ENCODE measurements at places on chromosomes 13 and 19.

DNA sequence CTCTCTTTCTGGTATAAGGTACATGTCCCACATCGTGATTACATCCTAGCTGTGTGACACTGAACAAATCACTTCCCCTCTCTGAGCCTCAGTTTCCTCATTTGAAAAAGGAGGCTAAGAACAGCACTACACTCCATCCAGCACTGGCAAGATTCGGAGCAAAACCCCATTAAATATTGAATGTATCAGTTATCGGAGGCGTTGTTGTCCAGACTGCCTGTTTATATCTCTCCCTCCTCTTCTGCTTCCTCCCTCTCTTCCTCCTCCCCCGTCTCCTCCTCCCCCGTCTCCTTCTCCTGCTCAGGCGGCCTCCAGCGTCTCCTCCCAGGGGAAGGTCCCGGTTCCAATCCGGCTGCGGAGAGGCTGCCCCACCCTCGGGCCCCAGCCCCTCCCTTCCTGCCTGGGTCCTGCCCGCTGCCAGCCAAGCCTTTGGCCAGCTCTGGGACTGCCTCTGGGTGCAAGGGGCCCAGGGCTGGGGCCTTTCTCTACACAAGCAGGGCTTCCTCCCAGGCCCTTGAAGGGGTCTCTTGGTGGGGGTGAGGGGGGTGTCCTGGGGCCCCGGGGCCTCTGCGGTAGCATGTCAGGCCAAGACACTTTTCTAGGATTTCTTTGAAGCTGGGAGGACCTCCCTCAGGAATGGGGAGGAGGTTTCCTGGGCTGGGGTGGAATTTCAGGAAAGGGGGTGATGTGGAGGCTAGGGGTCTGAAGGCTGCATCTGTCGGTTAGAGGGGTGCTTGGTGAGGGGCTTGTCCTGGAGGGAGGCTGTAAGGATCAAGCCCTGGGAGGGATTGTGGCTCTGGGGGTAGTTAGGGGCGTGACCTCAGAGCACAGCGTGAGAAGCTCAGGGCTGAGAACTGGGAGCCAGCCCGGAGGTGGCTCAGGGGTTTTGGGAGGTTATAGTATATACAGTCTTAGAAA is 1.9 kb downstream of the RRAS start:
- DNase-seq = no peak

DNA sequence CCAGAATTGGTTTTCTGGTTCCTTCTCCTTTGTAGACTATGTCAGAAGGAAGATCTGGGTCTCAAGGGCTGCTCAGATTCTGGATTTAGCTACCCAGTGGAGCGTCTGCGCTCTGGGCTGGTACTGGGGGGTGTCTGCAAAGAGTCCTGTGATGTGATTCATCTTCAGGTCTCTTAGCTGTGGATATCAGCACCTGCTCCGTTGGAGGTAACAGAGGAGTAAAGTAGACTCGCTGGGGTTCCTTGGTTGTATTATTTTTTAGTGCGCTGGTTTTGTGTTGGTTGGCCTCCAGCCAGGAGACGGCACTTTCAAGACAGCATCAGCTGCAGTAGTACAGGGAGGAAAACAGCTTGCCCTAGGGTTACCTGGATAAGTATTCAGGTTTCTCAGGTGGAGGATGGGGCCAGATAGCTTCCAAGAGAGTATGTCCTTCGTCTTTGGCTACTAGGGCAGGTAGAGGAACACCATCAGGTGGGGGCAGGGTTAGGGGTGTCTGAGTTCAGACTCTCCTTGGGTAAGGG is 10.4 kb upstream of the KLK15 start:
- DNase-seq = no peak

DNA sequence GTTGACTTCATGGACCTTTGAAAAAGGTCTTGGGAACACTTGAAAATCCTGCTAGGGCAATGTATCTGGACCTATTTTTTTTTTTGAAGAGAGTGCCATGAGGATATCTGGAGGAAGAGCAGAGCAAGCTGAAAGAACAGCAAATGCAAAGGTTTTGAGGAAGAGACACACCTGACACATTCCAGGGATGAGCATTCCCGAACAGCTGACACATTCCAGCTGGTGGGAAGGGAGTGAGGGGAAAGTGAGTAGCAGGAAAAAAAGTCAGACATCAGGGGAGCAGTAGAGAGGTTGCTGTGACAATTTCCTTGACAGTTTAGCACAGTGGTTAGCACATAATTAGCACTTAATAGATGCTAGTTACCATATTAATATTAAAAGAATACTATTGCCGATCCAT is 14.7 kb downstream of the DGKH start:
- no peak for DNase-seq

- no peak for DNase-seq
Measured at GRCh38 chr19:31402529-31403316, 53.5 kb upstream of the TSHZ3 start.

DNA sequence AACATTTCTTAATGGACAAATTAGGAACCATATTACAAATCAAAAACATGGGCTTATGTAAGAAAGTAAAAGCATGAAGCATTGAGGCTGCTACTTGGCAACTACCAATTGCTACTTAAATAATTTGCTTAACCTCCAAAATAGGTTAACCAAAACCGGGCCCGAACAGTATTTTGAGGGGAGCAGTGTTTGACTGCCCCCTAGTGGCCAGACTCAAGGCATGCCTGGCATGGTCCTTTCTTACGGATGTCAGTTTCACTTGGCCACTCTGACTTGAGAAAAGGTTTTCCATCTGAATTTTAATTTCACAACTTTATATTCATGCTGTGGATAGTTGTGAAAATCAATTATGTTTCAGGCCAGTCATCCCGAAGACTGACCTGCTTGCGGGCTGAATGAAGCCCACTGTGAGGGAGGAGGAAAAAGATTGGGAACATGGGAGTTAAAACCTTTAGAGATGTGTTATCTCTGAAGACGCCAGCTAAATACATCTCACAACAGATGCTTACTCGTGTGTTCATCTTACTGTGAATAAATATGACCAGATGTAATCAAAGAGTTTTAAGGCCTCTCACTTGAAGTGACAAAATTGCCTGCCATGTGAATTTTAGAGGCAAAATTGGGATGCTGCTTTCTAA is 2.9 kb downstream of the RXFP2 start:
- DNase-seq = peak; percentile 26

GRCh38 chr19:610801-611480 is 21.3 kb downstream of the HCN2 start:
- no peak for DNase-seq

GRCh38 chr19:9937001-9937411 is 691 bp upstream of the OLFM2 start:
- DNase-seq = no peak

GRCh38 chr19:56116606-56117005 is 4.5 kb downstream of the ZNF787 start:
- no peak for DNase-seq

- no peak for DNase-seq
Measured at GRCh38 chr13:100594731-100595130, 6.1 kb upstream of the GGACT start.

GRCh38 chr13:93922063-93922855 is 557.2 kb downstream of the DCT start:
- DNase-seq = no peak

DNA sequence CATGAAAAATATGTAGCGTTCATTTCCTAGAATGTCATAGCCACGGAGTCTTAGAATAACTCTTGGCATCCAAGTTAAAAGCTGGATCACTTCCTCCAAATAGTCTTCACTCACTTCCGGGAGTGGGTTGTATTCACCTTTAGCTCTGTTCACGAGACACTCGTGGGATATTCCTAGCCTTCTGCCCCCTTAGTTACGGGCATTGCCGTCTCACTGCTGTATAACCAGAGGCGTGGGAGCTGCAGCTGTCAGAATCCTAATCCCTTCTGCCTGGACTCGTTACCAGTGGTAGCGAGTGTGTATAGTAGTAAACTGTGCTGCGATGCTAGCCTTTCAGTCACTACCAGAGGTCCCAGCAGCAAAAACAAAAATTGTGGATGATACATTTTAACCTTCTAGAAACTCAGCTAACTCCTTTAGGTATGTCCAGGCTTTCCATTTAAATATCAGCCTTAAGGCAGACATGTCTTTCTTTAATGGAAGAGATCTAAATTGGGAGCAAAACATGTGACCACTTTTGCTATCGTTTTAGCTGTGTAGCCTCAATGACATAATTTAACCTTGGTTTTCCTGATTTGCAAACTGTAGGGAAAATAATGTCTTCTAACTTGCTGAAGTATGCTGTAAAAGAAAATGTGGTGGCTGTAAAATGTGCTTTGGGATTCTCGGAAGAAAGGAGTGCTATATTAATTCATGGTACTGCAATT is 34.1 kb downstream of the ERCC5 start:
- no peak for DNase-seq

GRCh38 chr13:31224174-31224669 is 24.4 kb downstream of the B3GLCT start:
- DNase-seq = no peak

GRCh38 chr13:22405891-22406290 is 735.0 kb downstream of the FGF9 start:
- no peak for DNase-seq

Measured in dorsolateral prefrontal cortex (tissue), 122 donors.